ENCODE measurements at places on chromosomes 7 and 10. TPM values are rescaled to one million over a fixed set of nuclear protein-coding genes. Genes with fewer than 3 reads are reported as not detected.

The ZNF853 gene
- 5.8 TPM for total RNA-seq

The LRRC27 gene
- total RNA-seq = 9.5 TPM

The HECW1 gene
- under 0.01 TPM for total RNA-seq

The SPACDR gene
- total RNA-seq = not detected

The WDR86 gene
- 10.5 TPM for total RNA-seq

The CUBN gene
- total RNA-seq = 1.4 TPM

All from adrenal gland (tissue), 19 donors.